ENCODE measurements at places on chromosomes 13 and 19. TPM values are rescaled to one million over a fixed set of nuclear protein-coding genes. Genes with fewer than 3 reads are reported as not detected.

Gene ZNF610
- not detected for total RNA-seq

DNA sequence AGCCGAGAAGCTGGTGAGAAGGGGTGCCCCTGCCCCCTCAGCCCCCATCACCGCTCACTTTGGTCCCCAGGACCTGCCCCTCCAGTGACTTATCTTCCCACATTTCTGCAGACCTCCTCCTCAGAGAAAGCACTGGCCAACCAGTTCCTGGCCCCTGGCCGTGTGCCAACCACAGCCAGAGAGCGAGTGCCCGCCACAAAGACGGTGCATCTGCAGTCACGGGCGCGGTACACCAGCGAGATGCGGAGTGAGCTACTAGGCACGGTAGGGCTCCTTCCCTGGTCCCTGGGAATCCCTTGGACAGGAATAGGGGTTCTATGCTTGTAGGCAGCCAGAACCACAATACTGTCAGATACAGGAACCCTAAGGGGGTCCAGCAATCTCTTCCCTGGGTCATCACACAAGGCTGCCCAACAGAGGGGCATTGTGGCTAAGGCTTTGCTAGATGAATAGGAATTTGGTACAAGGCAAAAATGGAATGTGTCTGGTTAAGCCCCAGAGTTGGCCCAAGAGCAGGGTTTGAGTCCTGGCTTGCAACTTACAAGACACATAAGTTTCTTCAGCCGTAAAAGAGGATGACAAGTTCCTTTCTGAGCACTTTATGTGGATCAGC lies 1.0 kb downstream of the USE1 start:
- H3K27me3 ChIP-seq: no peaks in the 10 kb centered on the region
- H3K4me1 ChIP-seq: peaks cover 14% of the 10 kb centered on the region
- peaks cover 16% of the 10 kb centered on the region for H3K36me3 ChIP-seq
- peak overlapping the region; percentile 85 for H3K27ac ChIP-seq
- peak overlapping the region; percentile 84 for H3K4me3 ChIP-seq

- no peak for DNase-seq
- peaks cover 6% of the 10 kb centered on the region for H3K4me1 ChIP-seq
- no peak overlapping the region for H3K4me3 ChIP-seq
- no peaks in the 10 kb centered on the region for H3K36me3 ChIP-seq
Measured at GRCh38 chr19:10460714-10461046, 40.3 kb downstream of the PDE4A start.

- DNase-seq: no peak
- H3K4me3 ChIP-seq: no peak overlapping the region
- H3K27me3 ChIP-seq: no peaks in the 10 kb centered on the region
- H3K36me3 ChIP-seq: no peaks in the 10 kb centered on the region
- H3K4me1 ChIP-seq: no peaks in the 10 kb centered on the region
Measured at GRCh38 chr13:20553311-20553710, 13.6 kb upstream of the IFT88 start.

GRCh38 chr13:44416301-44416700 lies 42.7 kb downstream of the SERP2 start:
- no peak for DNase-seq
- no peaks in the 10 kb centered on the region for H3K36me3 ChIP-seq
- H3K4me1 ChIP-seq: no peaks in the 10 kb centered on the region
- no peak overlapping the region for H3K4me3 ChIP-seq
- no peak overlapping the region for H3K27ac ChIP-seq

Measured in gastrocnemius medialis (tissue), 4 donors.